ENCODE measurements at places on chromosomes 6 and 20. TPM values are rescaled to one million over a fixed set of nuclear protein-coding genes. Genes with fewer than 3 reads are reported as not detected.

The CLIC1 gene
- total RNA-seq = 244 TPM

The PRICKLE4 gene
- 1.5 TPM for total RNA-seq

The C20orf141 gene
- total RNA-seq = not detected

DNA sequence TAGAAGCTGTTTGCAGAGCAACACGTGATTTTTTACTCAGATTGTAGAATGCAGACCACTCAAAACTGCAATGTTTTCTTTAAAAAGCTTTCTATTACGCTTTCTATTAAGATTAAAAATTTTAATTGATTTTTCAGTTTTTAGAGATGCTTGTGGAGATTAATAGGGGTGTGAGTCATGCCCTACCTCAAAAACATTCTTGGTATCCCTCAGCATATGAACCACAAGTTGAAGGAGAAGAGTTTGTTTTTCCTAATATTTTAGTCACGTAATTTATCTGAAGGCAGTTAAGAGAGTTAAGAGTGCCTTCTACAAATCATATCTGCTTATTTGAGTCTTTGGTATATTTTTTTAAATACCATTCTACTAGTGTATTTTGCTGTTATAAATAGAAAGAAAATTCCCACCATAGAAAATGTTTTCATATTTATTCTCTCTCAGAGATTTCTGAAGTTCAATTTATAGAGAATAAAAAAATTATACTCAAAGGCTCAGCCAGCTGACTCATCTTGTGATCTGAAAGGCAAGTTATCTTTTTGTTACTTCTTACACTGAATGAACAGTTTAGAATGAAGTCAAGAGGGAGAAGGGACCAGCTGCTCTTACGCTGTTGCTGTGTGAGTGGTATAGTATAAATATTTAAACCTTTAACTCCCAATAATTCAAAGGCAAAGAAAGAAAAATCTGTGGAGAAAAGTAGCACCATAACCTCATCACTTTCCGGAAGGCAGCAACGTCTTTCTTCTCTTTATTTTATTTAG, 7.6 kb downstream of the RIPOR2 start:
- H3K36me3 ChIP-seq = peaks cover 5% of the 10 kb centered on the region
- H3K27ac ChIP-seq = no peak overlapping the region
- no peaks in the 10 kb centered on the region for H3K27me3 ChIP-seq
- H3K4me3 ChIP-seq = no peak overlapping the region

DNA sequence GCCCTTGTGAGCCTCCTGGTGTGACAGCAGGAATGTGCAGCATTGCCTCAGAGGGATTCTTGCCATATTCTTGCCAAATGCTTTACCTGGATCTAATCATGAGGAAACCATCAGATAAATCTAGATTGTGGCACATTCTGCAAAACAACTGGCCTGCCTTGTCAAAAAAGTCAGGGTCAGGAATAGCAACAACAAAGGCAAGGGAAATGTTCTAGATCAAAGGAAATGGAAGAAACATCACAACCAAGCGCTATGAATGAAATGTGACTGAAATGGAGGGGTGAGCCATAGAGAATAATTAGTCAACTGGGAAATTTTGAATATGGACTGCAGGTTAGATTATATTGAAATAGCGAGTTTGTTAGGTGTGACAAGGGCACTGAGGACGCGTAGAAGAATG, 262.6 kb upstream of the CDYL start:
- peaks cover 22% of the 10 kb centered on the region for H3K27me3 ChIP-seq
- H3K27ac ChIP-seq = no peak overlapping the region
- no peak for DNase-seq
- H3K4me3 ChIP-seq = no peak overlapping the region

All from WTC11 (cell line).